Mucosa of descending colon (tissue), 3 donors: ENCODE measurements at places on chromosomes 7 and 10.

- DNase-seq: no peak
Observed at GRCh38 chr10:5616836-5617235, 49.6 kb downstream of the ASB13 start.

DNA sequence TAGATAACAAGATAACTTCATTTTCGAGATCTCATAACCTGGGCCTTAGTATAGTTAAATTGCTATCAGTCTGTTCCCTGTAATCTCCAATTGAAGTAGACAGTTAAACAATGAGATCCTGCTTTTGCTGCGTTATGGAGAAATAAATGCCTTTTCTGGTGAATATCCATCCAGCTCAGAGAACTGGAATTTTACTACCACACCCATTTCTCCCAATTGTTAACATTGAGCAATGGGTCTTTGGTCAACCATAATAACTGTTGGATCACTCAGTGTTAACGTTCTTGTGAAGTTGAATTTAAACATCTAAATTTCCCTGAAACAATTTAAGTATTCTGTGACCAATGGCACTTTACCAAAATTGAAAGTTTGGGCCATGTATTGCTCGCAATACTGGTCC lies 3.0 kb downstream of the CALU start:
- no peak for DNase-seq

DNA sequence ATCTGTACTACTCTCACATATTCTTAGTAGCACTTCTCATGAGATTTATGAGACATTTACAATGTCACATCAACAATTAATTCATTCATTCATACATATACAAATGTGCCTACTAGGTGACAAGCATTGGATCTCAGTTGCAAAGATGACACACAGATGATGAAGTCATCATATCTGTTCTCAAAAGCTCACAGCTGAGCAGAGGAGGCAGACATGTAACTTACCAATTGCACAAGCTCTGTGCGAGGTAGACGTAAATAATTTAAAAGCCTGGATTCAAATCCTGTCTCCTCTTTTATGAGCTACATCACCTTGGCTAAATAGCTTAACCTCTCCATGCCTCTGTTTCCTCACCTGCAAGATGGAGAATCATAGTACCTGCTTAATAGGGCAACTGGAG lies 109.4 kb upstream of the FAM133B start:
- no peak for DNase-seq

DNA sequence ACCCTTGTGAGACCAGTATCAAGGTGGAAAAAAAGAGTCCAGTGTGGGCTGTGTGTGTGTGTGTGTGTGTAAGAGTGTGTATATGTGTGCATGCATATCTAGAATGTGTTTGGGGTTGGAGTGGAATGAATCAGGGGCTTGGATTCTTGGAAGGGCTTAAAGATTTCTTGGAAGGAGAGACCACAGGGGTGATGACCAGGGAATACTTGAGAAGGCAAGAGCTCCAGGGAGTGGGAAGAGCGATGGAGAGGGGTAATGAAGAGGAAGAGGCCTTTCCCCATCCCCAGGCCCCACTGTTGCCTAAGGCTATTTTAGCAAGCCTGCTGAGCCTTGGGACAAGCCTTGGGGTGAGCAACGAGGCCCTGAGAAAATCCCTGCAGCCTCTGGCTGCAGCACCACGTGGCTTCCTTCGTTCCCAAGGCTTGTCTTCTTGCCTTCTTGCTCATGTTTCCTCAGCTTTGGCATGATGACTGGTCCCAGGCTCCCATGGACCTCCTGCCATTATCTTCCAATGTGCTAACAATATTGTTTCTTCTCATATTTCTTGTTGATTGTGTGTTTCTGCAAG lies 663.4 kb downstream of the INHBA start:
- no peak for DNase-seq

DNA sequence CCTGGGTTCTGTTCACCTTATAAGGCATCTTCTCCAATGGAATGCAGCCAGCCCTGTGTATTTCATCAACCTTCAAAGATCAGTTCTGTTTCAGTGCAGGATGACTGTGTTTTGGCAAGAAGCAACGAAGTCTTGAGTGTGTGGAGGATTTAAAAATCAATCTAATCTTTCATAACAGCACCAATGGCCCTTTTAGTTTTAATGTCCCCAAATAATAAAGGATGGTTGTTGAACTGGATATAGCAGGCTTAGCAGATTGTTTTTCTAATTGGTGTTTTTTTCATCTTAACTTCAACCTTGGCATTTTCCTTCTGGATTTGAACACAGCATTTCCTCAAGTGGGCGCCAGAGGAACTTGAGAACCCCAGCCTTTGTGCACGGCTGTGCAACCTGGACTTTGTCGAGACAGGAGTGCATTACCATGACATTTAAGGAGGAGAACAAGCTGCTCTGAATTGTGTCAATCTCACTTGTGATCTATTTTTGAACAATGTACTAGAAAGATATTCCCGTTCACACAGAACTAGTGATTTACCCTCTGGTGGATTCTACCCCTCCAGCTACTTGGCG lies 313.3 kb upstream of the AKR1E2 start:
- no peak for DNase-seq
